ENCODE measurements at places on chromosomes 7 and 10.
A peak's percentile ranks its signal among the peaks of the same experiment; 100 is the strongest.

GRCh38 chr7:36312064-36312914, 77.4 kb upstream of the ANLN start:
- no peak for DNase-seq

DNA sequence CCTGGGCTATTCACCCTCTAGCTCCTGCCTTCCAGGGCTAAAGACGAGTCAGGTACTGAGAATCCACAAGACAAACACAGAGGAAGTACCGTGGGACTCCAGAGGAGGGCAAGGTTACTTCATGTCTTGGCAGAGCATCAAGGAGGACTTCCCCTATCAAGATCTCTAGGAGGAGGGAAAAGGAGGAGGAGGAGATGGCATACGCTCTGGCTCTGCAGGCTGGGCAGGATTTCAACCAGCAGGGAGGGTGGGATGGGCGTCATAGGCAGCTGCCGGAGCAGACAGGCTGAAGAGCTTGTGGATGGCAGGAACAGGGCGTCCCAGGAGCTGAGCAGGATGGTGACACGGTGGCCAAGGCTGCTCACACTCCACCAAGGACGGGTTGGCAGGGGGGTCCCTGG, 21.3 kb downstream of the MDH2 start:
- no peak for DNase-seq

DNA sequence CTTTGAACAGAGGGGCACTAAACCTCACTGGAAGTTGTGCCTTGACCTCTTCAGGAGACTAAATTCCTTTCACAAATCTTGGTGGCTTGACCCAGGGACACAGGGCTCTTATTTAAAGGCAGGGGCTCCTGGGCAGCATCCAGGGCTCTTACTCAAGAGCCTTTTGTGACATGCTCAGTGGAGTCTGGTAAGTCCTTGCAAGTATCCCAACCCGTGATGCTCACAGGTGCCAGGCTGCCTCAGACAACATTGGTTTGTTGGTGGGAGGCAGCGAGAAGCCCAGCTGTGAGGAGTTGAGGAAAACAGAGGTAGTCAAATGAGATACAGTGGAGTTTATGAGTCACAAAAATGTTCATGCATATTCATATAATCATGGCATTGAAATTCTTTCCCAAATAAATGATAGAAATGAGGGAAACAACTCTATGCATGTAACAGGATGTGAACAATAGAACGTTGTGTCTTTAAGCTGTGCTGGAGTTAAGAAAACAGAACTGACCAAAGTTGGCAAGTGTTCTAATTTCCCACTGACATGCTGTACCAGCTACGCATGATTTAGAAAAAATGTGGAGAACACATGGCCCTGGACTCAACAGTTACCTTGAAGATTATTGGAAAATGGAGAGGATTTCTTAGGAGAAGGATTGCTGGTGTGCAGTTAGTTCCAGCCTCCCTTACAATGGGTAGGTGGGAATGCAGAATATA, 654.5 kb upstream of the COBL start:
- no peak for DNase-seq

DNA sequence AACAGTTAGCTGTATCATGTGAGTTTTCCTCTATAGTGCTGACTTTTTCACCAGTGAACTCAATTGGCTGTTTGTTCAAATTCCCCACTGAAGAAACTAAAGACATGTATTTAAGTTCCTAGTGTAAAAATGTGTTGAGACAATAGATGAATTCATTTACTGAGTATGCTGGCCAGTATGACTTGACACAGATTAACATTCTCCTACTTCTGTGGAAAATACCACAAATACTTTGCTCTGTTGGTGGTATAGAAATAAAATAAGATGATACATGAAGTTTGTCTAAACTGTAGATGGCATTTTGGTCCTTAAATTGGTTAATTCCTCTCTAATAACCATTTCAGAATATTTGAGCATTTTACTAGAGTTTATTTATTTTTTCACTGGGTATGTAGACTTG, 227.7 kb upstream of the TEX47 start:
- DNase-seq: no peak

DNA sequence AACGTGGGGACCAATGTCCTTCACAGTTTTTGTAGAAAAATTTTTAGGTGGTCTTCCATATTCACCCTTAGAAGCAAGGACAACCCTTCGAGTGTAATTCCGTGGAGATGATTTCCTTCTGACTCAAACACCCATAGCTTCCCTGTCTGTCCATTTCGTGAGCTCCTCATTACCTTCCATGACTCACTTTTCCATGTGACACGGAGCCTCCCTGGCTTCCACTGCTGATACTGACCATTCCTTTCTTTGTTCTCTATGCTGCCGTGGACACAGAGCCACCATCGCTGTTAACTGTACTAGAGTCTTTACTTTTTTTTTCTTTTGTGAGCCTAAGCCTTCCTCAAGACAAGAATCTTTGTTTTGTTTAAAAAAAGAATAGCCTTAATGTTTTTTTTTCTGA, 12.5 kb upstream of the ARMS2 start:
- no peak for DNase-seq

- DNase-seq: no peak
Measured at GRCh38 chr7:158827411-158828132, 1.7 kb downstream of the ESYT2 start.

DNA sequence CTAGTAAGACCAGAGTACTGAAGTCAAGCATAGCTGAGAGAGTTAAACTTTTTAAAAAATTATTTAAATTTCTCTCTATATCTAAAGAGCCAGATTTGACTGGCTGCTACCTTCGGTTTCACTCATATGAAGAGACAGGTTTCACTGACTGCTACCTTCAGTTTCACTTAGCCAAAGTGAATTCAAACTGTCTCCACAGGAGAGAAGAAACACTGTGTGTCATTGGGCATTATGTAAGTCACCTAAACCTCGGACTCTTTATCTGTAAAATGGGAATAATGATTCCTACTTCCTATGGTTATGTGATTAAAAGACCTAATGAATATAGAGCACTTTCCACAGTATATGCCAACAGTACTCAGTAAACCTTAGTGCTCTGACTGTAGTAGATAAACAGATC, 41.6 kb upstream of the MET start:
- no peak for DNase-seq

DNA sequence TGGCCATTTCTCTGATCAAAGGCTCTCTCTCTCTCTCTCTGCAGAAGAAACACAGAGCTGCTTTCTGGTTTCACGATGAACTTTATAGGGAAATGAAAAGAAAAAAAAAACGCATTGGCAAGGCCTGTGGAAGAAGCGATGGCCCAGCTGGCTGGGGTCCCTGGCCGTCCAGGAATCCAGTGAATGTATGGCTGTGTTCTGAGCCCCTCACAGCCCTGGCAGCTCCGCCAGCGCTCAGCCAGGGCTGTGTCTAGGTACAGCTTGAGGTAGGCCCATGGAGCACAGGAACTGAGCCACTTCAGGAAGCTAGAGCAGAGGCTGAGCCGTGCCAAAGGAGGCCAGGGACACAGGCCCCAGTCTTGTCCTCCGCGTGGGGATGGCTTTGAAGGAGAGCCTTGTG, 13.1 kb upstream of the UCMA start:
- no peak for DNase-seq

- DNase-seq: no peak
Measured at GRCh38 chr7:6256677-6257535, 15.5 kb downstream of the CYTH3 start.

- DNase-seq: no peak
Measured at GRCh38 chr10:32982911-32983909, 25.2 kb upstream of the ITGB1 start.

GRCh38 chr7:12436896-12437535, 33.4 kb upstream of the VWDE start:
- peak; percentile 93 for DNase-seq

- DNase-seq: no peak
Measured at GRCh38 chr10:51699145-51699474, 285 bp downstream of the CSTF2T start.

GRCh38 chr7:1248143-1248915, 15.7 kb downstream of the UNCX start:
- DNase-seq: no peak

GRCh38 chr10:30883116-30883515, 148.5 kb downstream of the ZNF438 start:
- DNase-seq: no peak

- peak; percentile 52 for DNase-seq
Measured at GRCh38 chr7:1569833-1570632, at the start of gene PSMG3. Gene PSMG3, minus strand, starts transcription at chr7:1570032. Its CDS starts 693 bp downstream, at chr7:1569339.

- DNase-seq: no peak
Measured at GRCh38 chr10:121553511-121554264, 44.6 kb downstream of the FGFR2 start.

DNA sequence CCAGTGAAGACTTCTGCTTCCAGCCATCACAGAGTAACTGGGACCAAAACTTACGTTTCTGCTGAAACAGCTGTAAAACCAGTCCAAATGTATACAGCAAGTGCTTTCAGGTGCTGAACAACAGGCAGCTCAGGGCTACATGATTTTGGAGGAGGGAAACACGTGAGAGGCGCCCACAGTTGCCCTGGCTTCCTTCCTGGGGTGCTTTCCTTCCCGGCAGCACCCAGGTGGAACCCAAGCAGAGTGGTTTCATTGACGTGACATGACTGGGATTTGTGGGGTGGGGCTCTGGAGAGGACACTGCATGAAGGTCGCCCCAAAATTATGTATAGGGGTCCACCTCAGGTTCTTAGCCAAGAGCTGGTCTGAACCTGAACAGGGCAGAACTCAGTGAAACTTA, 34.2 kb downstream of the IL2RA start:
- no peak for DNase-seq

- DNase-seq: no peak
Measured at GRCh38 chr7:26959290-26959689, 94.9 kb upstream of the SKAP2 start.

GRCh38 chr10:10498781-10499180, 518.9 kb upstream of the CELF2 start:
- no peak for DNase-seq

GRCh38 chr7:155792315-155792960, 19.8 kb downstream of the SHH start:
- DNase-seq: no peak

DNA sequence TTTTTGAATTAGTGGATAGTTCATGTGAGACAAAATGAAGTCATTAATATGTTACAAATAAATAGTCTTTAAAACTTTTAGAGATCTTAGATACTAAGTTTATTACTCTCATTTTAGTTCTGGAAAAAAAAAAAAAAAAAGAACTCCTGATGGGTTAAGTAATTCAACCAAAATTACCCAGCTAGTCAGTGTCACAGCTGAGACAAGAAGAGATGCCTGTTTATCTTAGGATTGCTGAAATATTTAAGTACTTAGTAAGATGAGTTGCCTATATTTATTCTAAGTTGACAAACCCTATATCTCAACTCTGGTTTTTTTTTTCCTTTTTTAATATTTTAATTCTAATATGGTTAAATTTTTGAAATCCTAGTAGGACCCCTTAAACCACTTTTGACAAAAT, 781.0 kb upstream of the LRRN3 start:
- DNase-seq: no peak
